Activated T-helper 1 cell treated with Interleukin-2 at 50 U/mL for 16 hours (primary cell): ENCODE measurements at places on chromosomes 5 and 9.

- DNase-seq: no peak
Observed at GRCh38 chr5:114255260-114255659, 106.6 kb upstream of the KCNN2 start.

- no peak for DNase-seq
Observed at GRCh38 chr9:38162332-38163211, 93.5 kb upstream of the SHB start.

GRCh38 chr9:91255327-91255726, 106.4 kb downstream of the AUH start:
- no peak for DNase-seq

GRCh38 chr5:63055421-63055820, 476.8 kb downstream of the LRRC70 start:
- no peak for DNase-seq

DNA sequence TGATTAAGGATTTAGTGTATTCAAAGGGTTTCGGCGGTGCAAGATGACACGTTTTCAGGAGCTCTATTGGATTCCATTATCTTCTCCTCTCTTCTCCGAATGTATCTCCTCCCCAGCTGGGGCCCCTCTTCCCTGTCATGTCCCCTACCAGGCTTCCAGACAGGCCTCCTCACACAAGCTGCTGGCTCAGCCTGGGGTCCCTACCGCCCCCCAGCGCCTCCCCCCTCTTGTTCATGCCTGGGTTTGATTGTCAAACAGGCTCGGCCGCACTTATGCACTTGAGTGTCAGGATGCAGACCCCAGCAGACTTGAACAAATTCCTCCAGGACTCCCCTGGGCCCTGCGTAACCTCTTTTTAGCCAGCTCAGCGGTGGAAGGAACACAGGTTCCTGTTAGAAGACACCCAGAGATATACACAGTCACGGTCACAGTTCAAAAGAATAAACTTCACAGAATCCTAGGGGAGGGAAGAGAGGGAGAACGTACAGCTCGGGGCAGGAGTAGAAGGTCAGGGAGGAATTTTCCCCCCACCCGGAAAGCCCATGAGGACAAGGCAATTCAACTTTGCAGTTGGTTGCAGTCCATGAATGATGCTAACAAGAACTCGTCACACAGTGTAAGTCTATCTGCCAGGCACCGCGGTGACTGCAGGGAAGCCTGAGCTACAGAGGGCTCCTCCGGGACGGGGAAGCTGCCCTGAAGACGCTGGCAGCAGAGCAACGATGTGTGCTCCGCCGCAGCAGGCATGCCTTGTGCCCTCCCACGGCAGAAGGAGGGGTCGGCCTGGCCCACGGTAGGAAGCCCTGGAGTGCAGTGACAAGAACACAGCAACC, 560.0 kb downstream of the BNC2 start:
- DNase-seq: no peak

GRCh38 chr5:91049112-91049511, 334.0 kb downstream of the ARRDC3 start:
- no peak for DNase-seq

DNA sequence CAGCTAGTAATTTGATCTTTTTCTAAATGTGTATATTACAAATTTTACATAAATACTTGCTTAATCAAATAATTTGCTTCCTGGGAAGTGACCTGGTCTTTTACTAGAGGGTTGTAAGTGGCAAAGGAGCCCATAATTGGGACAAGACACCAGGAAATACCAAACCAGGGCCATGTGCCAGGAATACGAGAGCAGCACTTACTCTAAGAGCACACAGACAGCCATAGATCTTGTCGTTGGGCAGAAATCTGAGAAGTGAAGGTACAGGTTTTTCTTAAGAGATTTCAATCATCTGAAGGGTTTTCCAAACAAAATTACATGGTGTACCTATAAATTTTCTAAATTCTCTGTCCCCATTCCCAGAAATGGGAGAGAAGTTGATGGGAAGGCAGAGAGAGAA, 179.3 kb downstream of the HINT1 start:
- DNase-seq: no peak

- DNase-seq: no peak
Observed at GRCh38 chr9:17487467-17487866, 91.4 kb upstream of the SH3GL2 start.

DNA sequence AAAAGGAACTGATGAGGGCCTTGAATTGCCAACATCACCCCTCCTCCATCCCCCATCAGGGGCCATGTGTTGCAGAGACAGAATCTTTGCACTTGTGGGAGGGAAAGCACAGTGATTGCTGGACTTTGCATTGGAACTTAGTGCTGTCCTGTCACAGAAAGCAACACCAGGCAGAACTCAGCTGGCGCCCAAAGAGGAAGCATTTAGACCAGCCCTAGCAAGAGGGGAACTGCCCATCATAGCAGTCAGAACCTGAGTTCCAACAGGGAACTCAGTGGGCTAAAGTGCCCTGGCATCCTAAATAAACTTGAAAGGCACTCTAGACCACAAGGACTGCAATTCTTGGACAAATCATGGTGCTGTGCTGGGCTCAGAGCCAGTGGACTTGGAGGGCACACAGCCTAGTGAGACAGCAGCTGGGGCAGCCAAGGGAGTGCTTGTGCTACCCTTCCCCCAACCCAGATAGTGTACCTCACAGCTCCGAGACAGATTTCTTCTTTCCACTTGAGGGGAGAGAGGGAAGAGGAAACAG, 128.1 kb downstream of the ACTL7B start:
- DNase-seq: no peak

GRCh38 chr9:38022995-38023394, 46.0 kb downstream of the SHB start:
- no peak for DNase-seq

- DNase-seq: no peak
Observed at GRCh38 chr9:97959585-97959984, 21.6 kb upstream of the HEMGN start.

DNA sequence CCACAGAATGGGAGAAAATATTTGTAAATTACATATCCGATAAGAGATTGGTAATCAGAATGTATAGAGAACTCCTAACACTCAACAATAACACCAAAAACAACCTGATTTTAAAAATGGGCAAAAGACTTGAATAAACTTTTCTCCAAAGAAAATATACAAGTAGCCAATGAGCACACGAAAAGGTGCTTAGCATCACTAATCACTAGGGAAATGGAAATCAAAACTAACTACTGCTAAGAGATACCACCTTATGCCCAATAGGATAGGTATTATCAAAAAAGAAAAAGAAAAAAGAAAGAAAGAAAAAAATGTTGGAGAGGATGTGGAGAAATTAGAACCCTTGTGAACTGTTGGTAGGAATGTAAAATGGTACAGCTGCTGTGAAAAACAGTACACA, 212.1 kb downstream of the TLR4 start:
- DNase-seq: no peak

- DNase-seq: peak; percentile 81
Observed at GRCh38 chr5:80255811-80256712, at the start of gene SERINC5. TSS of gene SERINC5 (minus strand) at chr5:80256048. CDS start at chr5:80255922, 126 bp downstream.

DNA sequence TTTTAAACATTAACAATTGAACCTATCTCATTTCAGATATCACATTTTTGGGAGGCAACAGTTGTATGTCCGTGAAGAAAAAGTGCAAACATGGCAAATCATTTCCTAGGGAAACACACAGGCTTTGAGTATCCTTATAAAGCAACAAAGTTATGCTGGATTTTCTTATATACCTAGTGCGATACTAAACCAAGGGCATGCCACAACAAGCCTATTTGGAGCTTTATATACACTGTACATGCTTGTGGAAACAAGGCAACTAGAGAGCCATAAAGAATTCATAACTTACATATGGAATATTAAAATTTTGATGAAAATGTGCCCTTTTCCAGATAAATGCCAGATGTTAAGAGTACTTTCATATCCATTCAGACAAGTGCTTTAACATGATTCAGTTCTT, 191.4 kb downstream of the DCP2 start:
- DNase-seq: no peak

DNA sequence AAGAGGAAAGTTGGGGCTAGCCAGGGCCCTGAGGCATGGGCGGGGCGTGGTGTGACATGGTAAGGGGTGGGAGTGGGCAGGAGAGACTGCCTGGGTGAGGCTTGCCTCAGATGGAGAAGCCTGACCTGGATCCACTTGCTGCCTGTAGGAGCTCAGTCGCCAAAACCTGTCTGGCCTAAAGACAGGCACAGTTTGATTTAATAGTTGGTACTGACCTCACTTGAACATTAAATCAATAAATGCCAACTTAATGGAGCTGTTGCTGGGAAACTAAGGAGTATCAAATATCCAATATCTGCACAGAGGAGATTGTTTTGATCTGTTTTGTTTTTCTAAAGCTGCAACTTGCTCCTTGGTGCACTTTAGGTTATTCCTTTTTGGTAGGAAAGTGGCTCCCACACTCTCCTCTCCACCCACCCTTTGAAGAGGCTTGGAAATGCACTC, 86.4 kb downstream of the RCL1 start:
- no peak for DNase-seq

DNA sequence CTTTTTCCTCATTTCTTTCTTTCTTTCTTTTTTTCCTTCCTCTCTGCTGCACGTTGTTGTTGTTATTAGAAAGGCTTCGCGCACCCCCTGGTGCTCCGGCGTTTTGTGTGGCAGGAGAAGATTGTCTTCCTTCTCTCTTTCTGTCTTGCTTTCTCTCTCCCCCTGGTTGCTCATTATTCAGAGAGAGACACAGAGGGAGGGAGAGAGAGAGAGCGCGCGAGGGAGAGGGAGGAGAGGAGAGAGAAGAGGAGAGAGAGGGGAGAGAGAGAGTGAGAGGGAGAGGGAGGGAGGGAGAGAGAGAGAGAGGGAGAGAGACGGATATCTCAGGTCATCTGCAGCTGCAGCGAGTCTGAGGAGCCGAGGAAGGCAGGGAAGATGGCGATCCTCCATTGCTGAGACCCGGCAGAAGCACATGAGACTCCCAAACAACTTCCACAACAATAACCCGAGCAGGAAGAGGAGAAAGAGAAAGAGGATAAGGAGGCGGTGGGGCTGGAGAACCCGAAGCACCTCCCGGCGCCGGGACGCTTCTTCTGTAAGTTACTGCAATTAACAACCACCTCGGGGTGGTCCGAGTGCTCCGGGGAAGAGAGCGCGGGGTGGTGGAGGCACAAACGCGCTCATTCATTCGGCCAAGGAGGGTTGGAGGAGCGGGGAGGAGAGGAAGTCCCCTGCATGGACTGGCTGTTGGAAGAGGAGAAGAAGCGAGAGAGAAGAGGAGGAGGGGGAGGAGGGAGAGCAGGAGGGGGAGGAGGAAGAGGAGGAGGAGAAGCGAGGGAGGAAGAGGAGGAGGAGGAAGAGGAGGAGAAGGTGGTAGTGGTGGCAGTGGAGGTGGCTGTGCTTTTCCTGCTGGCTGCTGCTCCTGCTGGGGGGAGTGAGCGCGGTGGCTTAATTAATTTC, at the start of gene ZNF462:
ZNF462 (plus strand) TSS at position 346 of the 900 bp plus-strand sequence. CDS start 60,218 bp downstream, outside the sequence.
- no peak for DNase-seq

GRCh38 chr9:5617749-5618148, 11.2 kb upstream of the RIC1 start:
- no peak for DNase-seq

- DNase-seq: no peak
Observed at GRCh38 chr5:104344809-104345208, 782.2 kb upstream of the NUDT12 start.

DNA sequence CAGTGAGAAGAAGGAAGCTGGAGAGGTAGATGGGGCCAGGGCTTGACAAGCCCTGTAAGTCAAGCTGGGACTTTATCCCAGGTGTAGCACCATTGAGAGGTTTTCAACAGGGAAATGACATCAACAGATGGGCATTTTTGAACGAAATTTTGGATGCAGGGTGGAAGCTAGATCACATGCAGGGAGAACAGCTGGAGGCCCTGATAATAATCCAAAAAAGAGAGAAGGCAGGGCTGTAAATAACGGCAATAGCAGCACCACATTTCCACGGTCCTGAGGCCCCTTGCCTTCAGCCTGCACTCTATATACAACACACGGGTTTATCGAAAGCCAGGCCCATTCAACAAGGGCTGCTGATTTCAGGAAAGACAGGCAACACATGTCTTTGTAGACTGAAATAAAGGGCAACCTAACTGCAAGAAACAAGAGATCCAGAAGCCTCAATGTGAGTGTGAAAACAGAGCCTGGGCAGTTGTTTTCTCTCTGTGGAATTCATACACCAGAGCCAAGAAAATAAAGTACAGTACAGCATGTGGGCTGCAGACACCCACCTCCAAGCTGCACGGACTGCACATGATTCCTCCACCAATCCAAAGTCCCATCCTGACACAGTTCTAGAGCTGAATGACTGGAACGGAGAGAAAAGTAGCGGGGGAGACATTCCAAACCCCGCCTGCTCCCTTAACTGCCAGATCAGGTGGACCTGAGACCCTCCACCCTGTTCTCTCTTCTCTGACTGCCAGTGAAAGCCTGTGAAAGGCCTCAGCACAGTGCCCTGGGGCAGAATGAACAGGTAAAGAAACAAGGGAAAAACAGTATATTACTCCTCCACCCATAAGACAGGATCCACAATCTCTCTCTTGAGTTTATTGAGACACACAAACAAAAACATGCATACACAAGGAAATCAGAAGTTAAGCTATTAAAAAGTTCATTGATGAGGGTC, 36.3 kb downstream of the KLHL3 start:
- DNase-seq: no peak

DNA sequence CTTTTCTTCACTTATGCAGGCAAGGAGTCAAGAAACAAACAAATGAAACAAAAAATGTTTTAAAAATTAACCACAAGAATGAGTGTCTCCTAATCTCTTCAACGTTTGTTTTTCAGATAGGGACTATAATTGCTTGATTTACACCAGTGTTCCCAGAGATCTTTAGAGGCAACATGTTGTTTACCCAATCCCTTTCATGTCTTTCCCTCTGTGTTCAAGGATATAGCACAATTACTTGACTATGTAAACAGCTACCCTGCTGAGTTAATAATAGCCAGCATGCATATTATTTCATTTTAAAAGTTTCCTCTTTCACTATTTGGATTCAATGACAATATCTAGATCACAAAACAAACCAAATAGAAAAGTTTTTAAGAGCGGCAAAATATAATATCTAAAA, 25.1 kb upstream of the SHISAL2B start:
- DNase-seq: no peak

- no peak for DNase-seq
Observed at GRCh38 chr9:36286388-36286787, 28.1 kb upstream of the GNE start.

GRCh38 chr9:2260417-2261306, 245.5 kb downstream of the SMARCA2 start:
- no peak for DNase-seq

DNA sequence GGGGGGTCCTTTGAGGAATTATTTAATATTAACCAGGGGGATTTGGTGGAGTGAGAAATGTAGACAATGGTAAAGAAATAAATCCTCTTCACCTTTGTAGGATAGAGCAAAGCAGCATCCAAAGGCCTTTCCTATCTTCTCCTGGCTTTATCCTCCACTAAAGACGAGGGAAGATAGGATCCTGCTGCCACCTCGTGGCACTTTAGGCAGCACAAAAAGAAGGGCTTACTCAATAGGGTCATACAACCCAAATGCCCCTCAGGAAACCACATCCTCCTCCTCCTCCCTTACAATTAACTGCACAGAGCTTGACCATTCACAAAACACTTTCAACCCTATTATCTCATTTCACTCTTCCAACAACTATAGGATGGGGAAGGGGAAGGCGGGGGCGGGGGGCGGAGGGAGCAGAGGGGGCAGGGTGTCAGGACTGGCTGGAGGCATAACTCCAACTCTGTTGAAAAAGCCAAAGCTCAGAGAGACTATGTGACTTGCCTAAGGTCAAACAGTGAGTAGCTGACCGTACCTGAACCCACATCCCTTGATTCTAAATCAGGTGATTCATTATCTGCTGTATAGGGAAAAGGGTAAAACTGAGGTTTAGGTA, 45.4 kb upstream of the MYOT start:
- DNase-seq: no peak

GRCh38 chr5:57931352-57931751, 448.7 kb upstream of the ACTBL2 start:
- DNase-seq: no peak

GRCh38 chr9:110338143-110338542, 480 bp upstream of the TXNDC8 start:
- DNase-seq: no peak
